ENCODE measurements at places on chromosomes 16 and 17.

DNA sequence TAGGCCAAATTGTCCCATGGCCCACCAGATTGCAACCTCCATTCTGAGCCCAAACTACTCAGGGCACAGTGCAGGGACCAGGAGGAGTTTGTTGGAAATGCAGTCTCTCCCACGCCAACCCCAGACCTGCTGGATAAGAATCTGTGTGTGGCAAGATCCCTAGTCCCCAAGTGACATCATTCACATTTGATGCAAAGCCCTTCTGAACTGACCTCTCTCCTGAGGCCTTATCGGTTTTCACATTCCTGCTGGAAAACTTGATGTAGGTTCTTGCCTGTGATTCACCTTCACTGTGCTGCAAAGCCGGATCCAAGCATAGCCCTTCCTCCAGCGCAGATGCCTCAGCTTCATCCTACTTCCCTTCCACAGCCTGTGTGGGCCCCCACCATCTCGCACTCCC is 6.6 kb upstream of the SHCBP1 start:
- DNase-seq = no peak

GRCh38 chr17:28860363-28860808 is 5.6 kb downstream of the ERAL1 start:
- DNase-seq = no peak

DNA sequence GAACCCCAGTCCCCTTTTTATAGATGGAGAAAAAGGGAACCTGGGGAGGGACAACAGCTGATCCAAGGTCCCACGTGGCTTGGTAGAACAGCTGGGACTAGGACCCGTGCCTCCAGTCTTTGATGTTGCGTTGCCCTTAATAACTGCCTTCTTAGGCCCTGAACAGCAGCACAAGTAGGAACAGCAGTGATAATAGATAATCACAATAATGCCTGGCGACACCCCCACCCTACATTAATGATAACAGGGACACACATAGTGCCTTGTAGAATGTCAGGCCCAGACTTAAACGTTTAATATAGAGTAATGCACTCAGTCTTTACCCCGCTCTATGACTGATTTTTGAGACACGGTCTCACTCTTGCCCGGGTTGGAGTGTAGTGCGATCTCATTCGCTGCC is 96.4 kb downstream of the ABCC6 start:
- DNase-seq = no peak

DNA sequence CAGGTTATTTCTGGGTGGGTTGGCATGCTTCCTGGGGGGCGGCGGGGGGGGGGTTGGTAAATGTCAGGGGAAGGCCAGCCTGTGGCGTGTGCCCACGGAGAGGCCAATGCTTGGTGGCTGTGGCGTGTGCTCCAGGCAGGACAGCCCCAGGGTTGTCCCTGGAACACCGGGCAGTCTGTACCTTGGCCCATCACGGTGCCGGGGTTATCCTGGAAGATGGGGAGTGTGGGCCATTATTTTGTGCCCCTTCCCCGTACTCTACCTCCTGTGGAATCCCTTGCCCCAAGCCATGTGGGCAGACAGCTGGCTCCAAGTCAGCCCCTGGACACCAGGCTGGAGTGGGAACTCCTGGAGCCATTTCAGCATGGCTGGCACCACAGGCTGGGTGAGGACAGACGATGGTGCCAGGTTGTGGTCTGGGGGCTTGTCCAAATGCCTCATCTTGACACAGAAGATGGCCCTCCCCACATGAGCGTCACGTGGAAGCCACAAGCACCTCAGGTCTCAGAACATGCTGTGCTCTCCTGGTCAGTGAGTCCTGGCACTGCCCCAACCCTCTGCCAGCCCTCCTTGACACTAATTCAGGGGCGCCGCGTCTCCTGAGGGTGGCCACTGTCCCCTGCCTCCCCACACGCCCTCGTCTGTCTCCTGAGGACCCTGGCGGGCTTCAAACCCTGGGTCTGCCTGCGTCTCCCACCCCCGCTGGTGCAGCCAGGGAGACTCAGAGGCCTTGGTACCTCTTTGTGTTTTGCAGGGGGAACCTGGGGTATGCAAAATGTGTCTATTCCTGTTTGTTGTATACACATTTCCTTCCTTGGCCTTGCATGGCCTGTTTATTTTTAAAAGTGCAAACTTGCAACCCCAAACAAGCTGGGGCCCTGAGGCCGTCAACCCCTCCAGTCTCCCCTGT is 4.3 kb downstream of the SLC16A3 start:
- no peak for DNase-seq

DNA sequence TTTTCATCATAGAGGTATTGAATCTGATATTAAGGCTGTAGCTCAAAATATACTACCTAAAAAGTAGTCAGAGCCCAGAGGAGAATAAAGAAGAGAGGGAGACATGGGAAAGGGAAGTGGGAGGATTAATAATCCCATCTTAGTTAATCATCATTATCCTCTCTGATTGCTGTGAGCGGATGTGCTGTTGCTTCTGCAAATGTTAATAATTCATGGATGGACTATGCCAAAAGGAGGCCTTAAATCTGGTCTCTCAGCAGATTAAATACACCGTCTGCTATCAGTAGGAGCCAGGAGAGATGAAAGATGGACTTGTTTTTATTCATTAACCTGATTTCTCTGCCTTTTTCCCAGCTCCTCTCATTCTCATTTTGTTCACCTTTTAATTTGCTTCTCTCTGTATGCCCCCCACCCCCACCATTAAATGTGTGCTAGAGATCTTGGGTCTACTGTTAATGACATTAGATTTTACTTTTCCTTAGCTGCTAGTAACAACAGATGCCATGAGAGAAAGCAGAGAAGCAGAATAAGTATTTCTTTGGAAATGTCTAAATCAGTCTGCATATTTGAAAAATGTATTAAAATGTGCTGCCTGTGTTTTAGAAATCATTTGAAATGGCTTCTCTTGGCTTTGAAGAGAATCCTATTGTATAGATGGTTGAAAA is 44.2 kb downstream of the NUP93 start:
- DNase-seq = no peak

DNA sequence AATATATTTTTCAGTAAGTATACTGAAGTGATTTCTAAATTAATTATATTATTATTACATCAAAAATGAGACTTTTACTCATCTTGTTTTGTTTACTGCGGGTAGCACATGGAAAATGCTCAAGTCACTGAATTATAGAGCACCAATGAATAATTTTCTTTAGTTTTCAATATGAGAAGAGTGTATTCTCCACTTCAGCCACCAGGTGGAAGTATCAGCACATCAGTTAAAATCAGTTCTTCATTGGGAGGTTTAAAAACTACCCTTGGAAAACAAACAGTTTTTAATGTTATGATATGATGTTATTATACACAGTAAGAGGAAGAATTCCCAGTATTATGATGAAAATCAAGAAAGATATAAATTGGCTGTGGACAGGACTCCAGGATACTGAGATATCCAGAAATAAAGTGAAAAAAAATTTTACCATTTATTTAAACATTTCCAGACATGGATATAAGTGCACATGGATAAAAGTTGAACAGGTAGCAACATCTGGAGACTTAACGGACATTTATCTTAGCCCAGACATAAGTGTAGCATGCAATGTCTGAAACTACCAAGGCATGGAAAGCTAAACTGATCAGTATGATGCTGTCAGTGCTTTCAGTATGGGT is 467.3 kb downstream of the KCNJ2 start:
- peak; percentile 41 for DNase-seq

DNA sequence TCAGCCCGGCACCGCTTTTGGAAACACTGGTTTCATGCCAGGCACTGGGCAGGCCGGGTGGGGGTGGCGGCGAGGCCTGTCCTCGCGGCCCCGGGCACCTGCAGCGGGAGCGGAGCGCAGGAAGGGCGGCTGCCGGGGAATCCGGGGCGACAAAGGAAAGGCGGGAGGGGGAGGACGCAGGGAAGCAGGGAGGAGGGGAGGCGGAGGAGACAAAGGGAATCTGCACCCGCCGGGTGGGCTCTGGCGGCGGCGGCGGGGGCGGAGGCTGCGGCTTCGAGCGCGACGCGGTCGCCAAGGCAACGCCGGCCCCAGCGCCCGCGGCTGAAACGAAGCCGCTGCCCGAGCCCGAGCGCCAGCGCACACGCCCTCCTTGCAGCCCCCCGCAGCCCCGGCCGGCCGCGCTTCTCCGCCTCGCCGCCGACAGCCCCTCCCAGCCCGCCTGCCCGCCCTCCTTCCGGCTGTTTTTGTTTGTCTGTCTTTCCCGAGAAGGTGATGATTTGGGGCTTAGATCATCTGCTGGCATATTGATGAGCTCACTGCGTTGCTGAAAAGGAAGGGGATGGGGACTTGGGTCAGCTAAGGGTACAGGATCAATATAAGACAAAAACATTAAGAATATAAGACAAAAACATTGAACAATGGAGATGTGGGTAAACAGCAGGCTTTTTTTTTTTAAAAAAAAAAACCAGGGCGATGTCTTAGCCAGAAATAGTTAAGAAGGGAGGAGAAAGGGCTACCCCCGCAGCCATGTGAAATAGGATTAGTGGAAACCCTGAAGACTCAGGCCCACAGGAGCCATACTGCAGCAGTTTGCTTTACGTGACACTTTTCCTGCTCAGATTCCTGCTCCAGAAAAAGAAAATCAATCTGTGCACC is 32.7 kb downstream of the CDK5R1 start:
- peak; percentile 62 for DNase-seq

DNA sequence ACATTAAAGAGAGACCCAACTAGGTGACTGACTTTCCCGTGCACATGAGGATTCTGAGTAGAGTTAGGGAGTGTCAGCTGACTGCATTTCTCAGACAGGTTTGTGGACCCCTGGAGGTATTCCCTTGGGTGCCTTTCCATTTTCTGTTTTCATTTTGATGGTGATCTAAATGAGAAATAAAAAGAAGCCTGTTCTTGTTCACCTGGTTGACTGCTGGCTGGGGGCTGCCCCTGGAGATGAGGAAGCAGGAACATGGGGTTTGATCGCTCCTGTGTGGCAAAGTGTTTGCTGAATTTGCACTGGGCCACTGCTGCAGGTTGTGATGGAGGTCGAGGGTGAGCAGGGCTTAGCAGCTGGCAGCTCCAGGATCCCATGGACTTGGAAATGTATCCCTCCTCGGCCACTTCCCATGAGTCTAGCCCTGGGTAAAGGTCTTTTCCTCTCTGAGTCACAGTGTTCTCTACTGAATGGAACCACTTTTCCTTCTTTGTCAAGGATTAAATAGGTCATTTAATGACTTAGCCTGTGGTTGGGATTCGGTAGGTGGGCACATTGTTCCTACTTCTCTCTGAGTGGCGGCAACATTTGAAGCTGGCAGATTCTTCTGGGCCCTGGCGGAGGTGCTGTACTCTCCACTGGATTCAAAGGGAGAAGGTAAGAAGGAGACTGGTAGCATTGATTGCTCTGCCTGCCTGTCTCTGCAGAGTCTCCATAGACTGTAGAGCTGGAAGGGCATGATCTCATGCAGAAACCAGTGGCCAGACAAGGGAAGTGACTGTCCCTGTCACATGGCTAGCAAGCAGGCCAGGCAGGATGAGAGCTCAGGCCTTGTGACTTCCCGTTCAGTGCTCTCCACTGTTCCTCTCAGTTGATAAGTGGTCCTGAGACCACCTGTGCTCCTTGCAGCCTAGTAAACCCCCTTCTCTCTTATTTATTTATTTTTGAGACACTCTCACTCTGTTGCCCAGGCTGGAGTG is 17.9 kb downstream of the SNX29 start:
- DNase-seq = peak; percentile 40

DNA sequence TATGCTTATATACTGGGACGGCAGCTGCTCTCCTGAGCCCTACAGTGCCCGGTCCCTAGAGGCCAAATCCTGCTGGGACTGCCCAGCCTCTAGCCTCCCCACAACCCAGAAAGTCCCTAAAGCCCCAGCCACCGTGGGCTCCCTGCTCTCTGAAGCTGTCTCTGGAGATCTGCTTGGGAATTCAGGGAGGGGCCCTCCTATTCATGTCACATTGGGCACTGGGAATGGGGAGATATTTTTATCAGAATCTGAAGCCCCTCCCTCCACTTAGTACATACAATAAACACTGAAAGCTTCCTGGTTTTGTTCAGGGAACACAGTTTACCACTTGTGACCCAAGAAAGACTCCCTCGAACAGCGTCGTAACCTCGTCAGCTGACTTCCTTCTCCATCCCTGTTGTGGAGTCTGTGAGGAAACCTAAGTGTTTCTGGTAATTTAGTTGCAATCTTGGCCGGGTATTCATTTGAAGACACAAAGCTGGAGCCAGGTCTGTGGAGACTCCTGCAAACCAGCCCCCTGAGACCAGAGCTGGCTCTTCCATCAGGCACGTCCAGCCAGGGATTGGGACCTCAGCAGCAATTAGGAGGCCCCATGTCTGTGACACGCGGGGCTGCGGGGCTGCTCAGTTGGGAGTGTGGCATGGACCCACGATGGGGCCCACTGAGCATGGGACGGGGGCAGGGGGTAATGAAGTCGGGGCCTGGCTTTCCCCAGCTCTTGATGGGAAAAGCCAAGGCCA is 38.5 kb downstream of the PGS1 start:
- DNase-seq = no peak

GRCh38 chr17:2980904-2981246 is 82.5 kb downstream of the OR1D5 start:
- no peak for DNase-seq

GRCh38 chr17:64459284-64459747 is 10.4 kb downstream of the MILR1 start:
- DNase-seq = peak; percentile 60

GRCh38 chr17:75124041-75124818 is 7.3 kb downstream of the NT5C start:
- peak; percentile 21 for DNase-seq

DNA sequence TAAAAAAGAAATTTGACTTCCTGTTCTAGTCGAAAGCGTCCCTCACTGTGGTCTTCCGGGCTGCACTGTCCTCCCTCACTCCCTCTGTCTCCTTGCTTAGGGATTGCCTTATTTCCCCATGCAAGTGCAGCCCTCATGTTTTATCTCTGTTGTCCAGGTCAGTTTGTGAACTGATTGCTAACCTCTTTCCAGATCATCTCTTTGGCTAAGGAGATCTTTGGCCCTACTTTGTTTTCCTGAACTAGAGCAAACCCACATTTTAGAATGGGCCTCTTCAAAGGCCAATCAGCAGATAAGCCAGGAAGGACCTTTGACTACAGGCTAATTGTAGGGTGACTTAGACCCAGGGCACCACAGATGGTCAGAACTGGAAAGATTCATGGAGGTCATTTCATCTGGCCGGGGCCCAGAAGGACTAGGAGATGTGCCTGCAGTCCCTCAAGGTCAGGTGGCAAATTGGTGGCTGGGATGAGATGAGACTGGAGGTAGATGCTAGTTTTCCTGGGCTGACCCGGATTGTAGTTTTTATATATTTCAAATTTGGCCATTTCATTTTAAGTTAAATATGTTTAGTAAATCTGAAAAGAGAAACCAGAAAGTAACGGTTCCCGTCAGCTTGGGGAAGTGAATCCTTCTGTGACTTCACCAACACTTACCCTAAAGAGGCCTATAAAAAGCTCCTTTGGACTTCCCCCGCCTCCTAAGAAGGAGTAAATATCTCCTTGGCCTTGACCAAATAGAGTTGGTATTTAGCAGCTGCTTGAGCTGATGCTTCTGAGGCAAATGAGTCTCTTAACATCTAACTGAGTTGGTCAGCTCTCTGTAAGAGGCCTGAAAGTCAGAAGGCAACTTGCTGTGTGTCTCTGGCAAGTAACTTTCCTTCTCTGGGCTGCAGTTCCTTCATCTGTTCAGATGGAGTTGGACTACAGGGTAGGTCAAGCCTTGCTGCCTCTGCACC is 6.2 kb upstream of the SLC25A19 start:
- no peak for DNase-seq

Data from EH (cell line).